ENCODE measurements at places on chromosomes 1 and 21.

- no peak for DNase-seq
Measured at GRCh38 chr1:178262120-178262500, 168.2 kb downstream of the RASAL2 start.

- no peak for DNase-seq
Measured at GRCh38 chr1:178509414-178510007, 3.4 kb upstream of the TEX35 start.

- no peak for DNase-seq
Measured at GRCh38 chr1:6243053-6243834, 735 bp upstream of the HES3 start.

- no peak for DNase-seq
Measured at GRCh38 chr1:153028766-153029165, 2.2 kb upstream of the SPRR1B start.

GRCh38 chr1:118563981-118564951, 379.2 kb upstream of the SPAG17 start:
- DNase-seq = no peak

DNA sequence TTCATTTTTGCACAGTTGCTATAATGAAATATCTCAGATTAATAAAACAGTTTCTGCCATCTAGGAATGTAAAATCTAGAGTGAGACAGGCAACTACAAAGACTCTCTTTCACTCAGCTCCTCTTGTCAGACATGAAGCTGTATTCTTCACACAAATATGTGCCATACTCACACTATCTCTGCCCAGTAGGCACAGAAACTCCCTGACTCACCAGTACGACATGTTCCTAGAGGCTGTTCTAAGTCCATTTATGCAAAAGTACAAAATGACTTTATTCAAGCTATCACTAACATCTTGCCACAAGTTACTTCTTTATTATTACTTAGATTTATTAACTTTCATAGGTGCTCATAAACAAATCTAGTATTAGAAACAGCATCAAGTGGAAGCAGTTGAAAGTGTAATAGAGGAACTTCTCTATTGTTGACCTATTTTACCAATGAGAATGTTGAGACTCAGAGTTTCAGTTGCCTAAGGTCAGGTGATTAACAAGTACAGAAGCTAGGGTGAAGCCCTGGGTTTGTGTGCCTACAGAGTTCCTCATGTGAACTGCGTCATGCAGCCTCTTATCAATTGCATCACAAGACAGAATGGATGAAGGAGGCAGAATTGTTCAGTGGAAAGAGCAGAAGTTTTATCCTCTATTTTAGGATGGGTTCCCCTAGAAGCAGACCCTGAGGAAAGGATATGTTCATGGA, 98.9 kb downstream of the RGS2 start:
- DNase-seq = no peak

- no peak for DNase-seq
Measured at GRCh38 chr1:180003026-180003695, 48.6 kb downstream of the CEP350 start.

DNA sequence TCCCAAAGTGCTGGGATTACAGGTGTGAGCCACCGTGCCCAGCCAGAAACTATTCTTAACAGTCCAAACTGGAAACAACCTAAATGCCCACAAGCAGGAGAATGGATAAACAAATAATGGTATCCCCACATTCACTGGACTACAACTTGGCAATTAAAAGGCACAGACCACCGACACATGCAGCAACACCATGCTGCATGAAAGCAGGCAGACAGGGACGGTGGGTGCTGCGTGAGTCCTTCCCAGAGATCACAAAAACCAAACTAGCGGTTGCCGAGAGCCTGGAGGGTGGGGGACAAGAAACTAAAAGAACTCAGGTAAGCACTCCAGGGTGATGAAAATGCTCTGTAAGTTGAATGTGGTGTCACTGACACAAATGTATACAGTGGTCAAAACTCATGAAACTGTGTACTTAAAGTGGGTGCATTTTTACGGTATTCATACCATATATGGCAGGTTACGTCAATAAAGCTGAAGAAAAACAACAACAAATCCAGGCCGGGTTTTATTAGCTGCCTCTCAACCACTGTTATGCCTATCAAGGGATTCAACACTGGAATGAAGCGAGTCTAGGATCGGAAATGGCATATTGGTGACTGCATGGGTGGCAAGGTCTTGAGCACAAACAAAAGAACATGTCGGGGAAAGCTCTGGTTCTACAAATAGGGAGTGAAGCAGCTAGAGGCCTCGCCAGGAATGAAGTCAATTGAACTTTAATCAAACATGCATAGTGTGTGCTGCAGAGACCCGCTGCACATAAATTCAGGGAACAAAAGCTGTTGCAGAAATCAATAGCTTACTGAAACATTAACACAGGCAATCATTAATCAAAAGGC, 52.4 kb downstream of the SLC45A1 start:
- DNase-seq = no peak

DNA sequence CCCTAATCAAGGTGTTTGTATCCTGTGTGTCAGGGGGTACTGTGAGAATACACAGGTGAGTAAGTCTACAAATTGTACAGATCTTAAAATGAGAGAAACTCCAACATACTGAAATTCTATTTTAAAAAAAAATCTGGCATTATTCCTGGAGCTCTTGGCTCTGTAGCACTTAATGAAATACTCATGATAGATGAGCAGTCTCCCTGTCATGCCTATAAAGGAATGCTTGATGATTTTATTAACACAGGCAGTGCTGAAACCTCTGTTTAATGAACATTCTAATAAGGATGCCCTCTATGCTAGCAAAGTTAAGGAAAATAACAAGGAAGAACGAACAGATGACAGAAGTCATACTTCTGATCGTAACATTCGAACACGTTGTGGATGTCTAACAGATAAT, 233.9 kb upstream of the NEGR1 start:
- DNase-seq = no peak

GRCh38 chr1:60415696-60416095, 342.1 kb upstream of the C1orf87 start:
- no peak for DNase-seq

GRCh38 chr1:186442651-186443375, 18.1 kb downstream of the PDC start:
- no peak for DNase-seq

GRCh38 chr21:38813143-38813542, 7.4 kb downstream of the ETS2 start:
- no peak for DNase-seq

DNA sequence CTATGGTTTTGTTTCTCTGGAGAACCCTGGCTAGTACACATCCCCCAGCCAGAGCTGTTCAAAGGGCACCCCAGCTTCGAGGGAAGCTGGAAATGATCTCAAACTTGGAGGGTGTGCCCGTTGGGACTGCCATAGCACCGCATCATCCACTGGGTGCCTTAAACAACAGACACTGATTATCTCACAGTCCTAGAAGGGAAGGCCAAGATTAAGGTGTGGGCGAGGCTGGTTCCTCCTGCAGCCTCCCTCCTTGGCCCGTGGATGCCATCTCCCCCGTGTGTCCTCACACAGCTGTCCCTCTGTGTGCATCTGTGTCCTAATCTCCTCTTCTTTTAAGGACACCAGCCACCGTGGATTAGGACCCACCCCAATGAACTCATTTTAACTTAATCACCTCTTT, 4.2 kb upstream of the IBA57 start:
- no peak for DNase-seq

DNA sequence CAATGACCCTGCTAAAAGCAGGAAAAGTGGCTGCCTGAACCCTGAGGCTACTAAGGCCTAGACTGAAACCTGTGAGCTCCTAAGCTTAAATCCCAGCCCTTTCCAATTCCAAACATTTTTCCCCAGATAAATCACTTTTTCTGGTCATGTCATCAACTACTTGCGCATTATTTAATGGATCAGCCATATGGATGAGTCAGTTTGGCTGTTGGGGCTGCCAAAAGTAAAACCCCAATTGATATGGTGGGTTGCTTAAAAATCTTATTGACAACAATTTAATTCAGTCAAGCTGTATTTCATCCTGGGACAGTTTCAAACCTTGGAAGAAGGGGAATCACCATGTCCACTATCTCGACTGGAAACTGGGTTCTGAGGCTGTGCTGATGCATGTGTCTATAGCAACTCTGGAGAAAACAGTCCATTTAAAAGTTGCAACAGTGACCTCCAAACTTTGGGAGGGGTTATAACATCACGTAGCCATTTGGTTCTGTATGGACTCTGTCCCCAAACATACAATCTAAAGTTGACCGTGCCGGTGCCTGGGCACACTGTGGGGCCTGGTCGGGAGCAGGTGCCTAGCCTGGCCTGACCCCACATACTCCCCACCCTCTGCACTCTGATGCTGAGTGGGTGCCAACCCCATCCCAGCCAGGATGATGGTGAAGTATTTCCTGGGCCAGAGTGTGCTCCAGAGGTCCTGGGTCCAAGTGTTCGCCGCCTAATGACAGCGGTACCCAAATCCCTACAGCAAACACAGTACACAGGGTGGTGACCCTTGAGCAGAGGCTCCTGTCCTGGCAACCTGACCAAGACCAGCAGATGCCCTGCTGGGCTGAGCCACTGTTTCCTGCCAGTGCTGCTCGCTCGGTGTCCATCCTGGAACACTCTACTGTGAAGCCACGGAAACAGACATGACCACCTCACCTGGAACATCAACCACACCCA, 46.5 kb upstream of the LRRC52 start:
- DNase-seq = no peak

DNA sequence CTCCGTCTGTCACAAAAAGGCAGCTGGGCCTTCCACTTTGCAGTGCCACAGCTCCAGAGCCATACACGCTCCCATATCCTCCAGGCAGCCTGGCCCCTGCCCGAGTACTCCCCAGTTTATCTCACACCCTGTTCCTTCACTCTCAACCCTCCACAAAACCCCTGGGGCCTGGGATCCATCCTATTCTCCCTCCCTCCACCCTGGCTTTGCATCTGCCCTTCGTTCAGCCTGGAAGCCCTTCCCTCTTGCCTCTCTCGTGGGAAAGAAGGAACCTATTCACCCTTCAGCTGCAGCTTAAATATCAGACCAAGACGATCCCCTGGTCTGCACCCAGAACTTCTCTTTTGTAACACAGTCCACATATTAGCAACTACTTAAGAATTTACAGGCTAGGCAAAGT, 56.7 kb downstream of the CAMK2N1 start:
- DNase-seq = no peak

DNA sequence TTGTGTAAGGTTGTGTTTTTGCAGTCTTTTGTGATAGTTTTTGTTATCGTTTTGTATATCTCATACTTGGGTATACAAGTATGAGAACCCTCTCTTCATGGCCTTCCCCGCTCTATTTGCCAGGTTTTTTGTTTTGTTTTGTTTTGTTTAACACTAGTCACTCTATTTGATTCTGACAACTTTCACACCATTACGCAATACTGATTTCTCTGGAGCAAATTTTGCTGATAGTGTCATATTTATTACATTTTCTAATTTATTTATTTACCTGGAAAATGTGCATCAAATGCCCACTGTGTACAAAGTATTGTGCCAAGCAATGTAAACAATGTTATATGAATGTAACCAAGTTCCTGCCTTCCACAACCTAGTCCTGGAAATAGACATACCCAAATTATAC, 90.1 kb downstream of the LRRC40 start:
- no peak for DNase-seq

DNA sequence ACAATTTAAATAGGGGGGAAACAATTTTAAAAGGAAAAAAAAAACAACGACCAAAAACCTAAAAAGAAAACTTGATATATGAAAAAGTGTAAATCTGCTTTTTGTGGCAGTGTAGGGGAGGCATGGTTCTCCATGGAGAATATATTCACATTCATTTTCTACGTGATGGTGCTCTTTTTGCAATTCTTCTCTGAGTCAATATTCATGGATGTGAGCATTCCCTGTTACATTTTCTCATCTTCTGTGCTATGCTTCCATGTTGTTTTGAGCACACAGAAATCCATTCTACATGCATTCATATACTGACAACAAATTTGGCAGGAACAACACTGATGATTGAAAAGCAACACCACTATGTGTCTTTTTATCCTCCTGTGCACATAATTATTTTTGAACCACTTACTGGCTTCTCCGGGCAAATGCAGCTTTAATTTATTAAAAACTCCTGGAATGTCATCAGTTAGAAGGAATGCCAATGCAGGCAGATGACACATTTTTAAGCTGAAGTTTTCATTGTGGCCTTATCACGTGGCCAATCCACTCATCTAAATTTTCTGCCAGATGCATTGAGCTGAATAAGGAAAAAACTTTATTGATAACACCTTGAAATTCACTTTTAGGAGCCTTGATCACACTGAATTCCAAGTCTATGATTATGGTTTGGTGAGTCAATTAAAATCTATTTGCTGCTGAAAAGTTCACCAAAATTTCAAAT, 590.6 kb downstream of the NUF2 start:
- DNase-seq = no peak

GRCh38 chr1:17514776-17515175, 24.7 kb upstream of the ARHGEF10L start:
- DNase-seq = no peak

DNA sequence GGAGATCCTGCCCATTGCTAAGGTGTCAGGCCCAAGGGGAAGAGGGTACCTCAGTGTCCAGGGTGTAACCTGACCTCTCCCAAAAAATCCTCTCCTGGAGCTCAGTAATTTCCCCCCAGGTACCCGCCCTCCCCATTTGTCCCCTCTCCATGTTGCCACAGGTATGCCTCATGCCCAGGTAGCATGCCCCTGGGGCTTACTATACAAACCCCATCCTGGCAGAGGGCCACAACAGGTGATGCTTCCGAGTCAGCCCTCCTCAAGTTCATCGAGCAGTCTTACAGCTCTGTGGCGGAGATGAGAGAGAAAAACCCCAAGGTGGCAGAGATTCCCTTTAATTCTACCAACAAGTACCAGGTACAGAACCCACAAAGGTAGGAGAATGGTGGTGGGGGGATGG, 15.7 kb downstream of the ATP1A4 start:
- no peak for DNase-seq

- no peak for DNase-seq
Measured at GRCh38 chr21:45950740-45951515, 30.6 kb upstream of the COL6A1 start.

DNA sequence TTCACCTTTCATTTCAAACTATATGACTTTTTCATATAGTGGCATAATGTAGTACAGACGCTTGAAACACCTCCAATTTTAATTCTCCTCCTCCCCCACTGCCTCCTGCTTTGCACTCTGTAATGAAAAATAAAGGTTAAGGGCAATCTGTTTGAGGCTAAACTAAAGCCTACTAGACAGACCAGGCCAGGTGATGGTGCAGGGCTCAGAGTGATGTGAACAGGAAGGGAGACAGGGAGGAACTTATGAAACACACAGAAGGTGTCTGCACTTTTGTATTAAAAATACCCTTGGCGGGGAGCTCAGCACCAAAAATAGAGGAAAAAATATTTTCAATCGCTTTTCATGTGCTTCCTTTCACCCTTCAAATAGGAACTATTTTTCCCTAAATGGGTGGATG, 415.4 kb downstream of the LMO4 start:
- DNase-seq = no peak

GRCh38 chr1:34898330-34898761, 31.1 kb downstream of the DLGAP3 start:
- DNase-seq = no peak
